Thymus (tissue), 14 donors: ENCODE measurements at places on chromosomes 3 and 15.

DNA sequence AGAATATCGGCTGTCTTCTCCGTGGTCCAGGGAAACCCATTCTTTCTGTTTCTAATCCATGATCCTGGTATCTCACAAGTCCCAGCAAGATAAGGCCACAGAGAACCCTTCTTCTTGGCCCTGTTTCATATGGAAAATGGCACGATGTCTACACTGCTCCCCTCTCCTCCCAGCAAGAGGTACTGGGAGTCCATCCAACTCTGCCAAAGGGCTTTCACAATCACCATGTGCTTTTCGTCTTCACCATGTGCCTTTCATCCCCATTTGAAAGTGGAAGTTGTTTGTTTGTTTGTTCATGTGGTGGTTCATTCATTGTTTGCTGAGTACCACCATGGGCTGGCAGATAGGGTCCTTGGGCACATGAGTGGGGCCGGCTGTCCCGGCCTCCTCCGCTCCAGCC, 5.5 kb downstream of the ITIH3 start:
- no peak for DNase-seq

GRCh38 chr3:56059731-56060130, 408.5 kb downstream of the ERC2 start:
- no peak for DNase-seq

- no peak for DNase-seq
These were observed 25.7 kb upstream of the ROBO2 start for GRCh38 chr3:77014226-77014625.

GRCh38 chr15:33226559-33227181, 32.2 kb upstream of the FMN1 start:
- DNase-seq = peak; percentile 33

DNA sequence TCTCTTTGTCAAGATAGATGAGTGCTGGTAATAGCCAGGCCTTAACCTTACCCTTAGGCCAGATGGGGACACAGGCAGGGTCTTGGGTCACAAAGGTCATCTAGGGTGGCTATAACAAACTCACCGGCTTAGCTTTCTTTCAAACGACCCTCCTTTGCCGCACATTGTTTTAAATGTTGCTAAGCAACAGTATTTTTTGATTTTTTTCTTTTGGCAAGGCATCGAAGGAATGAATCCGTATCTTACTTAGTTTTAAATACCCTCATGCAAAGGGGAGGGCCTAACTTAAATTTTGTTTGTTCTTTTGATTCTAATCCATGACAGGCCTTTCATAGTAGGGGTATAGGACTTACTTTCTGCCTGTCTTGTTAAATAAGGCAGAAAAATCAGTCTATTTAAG, 35.2 kb downstream of the ITPR1 start:
- DNase-seq = no peak

- no peak for DNase-seq
These were observed 132.6 kb upstream of the COL8A1 start for GRCh38 chr3:99505646-99506269.
